Nucleus accumbens (tissue), 56 donors: ENCODE measurements at places on chromosomes 7 and 10.

DNA sequence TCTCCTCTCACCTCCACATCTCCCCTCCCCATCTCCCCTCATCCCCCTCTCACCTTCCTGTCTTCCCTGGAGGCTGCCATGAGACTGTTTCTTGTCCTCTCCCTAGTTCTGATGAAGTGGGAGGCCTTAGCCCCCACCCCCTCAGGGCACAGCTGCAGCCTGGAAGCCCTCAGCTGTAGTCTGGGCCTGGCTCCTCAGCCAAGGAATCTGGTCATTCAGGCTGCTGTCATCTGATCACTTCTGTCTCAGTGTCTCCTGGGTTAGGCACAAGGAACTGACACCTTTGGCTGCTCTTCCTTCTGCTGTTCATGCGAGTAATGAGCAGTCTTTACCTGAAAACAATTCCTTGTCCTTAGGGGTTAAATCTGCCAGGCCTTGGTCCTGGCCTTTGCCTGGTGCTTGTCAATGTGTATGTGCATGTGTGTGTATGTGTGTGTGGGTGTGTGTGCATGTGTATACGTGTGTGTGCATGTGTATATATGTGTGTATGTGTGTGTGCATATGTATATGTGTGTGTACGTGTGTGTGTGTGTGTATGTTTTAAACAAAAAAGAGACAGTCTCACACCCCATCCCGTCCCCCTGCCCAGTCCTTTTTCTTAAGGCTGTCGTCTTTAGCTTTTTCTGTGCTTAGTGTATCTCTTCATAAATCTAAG lies 153.5 kb upstream of the TMEM72 start:
- DNase-seq: no peak

- DNase-seq: no peak
These were observed 15.8 kb downstream of the NUP205 start for GRCh38 chr7:135573541-135573940.

GRCh38 chr10:74008212-74008731 lies 10.4 kb downstream of the VCL start:
- DNase-seq: no peak

GRCh38 chr7:130823060-130823459 lies 89.1 kb upstream of the KLF14 start:
- DNase-seq: no peak

DNA sequence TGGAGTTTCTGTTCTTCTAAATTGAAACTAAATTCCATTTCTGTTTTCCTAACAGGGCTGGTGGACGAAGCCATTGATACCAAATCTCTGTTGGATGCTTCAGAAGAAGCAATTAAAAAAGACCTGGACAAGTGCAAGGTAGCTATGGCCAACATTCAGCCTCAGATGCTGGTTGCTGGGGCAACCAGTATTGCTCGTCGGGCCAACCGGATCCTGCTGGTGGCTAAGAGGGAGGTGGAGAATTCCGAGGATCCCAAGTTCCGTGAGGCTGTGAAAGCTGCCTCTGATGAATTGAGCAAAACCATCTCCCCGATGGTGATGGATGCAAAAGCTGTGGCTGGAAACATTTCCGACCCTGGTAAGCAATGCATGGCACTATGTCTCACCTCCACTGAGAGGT lies 45.6 kb downstream of the AP3M1 start:
- no peak for DNase-seq

- DNase-seq: no peak
These were observed 1.6 kb downstream of the CCDC71L start for GRCh38 chr7:106659166-106659962.

GRCh38 chr7:103547451-103548284 lies 101.7 kb upstream of the SLC26A5 start:
- DNase-seq: no peak

DNA sequence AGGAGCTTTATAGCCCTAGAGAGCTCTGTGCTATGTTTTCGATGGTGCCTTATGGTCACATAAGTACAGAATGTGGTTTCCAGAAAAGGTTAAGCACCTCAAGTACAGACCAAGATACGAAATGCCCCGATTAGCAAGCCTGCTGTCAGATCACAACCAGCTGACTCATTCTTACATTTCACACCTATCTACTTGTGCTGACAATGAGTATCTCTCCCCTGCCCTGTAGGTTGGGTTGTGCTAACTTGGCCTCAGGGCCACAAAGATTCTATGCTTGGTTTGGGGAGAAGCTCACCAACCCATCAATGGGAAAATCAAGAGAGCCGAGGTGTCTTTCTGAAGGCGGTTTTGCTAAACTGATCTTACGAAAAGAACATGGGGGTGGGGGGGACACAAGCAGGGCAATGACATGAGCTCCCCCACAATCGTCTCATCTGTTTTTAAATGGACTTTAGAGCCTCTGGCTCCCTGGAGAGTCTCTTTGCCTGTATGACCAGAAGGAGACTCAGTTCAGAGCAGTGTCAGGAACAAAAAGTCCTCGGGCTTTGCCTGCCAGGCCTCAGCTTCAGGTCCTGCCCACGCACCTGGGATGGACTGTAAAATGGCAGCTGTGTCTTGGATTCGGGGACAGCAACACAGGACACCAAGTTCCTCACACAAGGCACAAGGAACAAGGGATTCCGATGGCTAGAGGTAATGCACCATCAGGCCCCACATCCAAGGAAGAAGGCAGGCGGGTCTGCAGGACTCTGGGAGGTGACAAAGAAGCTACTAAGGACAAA lies 55.1 kb downstream of the FAM53B start:
- no peak for DNase-seq

DNA sequence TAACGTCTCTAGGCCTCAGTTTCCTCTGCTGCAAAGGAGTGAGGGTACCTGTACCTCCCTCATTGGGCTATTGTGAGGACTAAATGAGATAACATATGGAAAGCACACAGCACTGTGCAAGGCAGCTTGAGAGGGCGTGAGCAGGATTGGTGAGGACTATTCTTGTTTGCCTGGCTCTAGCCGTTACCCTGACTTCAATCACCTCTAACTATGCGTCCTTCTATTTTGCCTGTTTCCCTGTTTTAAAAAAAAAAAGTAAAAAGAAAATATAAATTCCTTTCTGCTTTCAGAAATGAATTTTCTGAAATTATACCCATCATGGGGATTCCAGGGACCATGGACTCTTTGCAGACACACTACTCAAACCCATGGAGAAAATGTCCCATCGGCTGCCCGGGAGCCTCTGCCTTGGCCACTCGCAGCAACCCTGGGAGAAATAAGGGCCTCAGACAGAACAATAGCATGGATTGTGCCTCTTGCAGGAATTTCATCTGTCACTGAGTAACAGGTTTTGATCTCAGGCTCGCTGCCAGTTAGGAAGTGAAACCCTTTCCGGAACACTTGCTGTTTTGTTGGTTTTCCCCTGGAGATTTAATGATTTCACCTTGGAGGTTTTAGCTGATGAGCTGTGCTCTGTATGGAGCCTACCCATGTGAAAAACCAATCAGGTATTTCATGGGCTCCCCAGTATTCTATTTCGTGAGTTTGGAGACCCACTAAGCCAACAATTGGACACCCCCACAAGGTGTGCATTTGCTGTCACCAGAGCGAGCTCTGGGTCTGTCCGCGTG lies 55.6 kb downstream of the STEAP1B start:
- no peak for DNase-seq

GRCh38 chr7:16638282-16639280 lies 7.0 kb downstream of the ANKMY2 start:
- DNase-seq: no peak

- no peak for DNase-seq
These were observed 233.6 kb downstream of the SNX13 start for GRCh38 chr7:17706734-17707133.

DNA sequence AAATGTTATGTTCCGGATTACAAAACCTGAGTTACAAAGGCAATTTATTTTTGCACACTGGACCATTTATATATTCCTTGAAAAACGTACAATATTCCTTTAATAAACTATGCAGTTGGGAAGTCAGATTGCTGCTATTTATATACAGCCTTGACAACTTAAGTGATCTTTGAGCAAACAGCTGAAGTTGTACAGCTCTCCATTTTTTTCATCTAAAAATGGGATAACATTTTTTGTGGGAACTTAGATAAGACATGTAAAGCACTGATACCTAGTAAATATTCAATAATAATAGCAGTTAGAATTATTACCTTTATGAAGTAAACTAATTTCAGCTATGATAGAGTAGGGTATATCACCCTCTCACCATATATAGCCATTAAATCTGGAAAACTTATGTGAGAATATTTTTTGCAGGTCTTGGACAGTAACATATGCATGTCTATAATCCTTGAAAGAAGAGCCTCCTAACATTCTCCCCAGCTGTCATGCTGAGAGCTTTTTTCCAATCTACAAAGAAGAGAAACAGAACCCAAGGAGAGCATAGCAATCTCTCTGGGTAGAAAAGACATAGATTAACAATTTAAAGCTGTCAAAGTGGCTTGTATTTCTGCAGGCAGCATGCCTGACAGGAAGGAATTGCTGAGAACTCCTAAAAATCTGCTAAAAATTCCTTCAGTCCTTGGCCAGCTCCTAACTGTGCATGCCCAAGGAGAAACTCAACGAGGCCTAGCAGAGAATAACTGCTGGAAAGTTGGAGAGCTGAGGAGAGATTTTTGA lies 326.0 kb downstream of the CRPPA start:
- DNase-seq: no peak

DNA sequence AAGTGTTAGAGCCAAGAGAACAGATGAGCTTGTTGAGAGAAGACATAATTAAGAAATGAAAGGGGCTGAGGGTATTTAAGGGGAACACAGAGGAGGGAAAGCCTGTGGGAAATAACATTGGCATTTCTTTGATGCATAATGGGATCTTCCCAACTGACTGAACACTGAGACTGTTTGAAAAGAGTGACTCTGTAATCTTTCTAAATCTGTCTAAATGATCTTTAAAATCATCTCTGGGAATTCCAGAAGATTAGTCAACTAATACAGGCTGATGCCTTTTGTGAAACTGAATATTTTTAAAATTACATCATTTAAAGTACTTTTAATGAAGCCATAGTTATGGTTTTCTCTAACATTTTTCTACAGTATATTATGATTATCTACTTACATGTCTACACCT lies 17.4 kb upstream of the SLC35G1 start:
- DNase-seq: no peak

- peak; percentile 75 for DNase-seq
These were observed at the start of gene WDR37 for GRCh38 chr10:1056326-1057105. Gene WDR37 (plus strand): TSS chr10:1056385. CDS start chr10:1072156, 15,771 bp downstream.

- no peak for DNase-seq
These were observed 138.8 kb downstream of the SFMBT2 start for GRCh38 chr10:7272008-7272407.

DNA sequence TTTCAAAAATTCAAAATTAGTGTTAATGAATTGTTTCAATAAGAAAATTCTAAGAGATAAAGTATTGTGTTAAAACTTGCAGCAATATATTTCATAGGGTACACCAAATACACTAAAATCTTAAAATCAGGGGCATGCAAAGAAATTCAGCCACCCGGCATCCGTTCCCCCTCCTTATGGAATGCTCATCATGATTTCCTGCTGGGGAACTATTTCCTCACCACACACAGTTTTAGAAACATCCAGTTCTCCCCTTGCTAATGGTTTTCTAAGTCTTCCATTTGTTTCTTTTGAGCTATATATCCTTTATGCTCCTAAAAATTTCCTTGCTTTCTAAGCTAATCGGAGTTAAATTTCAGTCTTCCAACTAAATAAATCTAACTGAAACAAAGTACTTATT lies 60.7 kb downstream of the CHCHD3 start:
- DNase-seq: no peak
